ENCODE measurements at places on chromosomes 6 and 20. TPM values are rescaled to one million over a fixed set of nuclear protein-coding genes. Genes with fewer than 3 reads are reported as not detected.

Gene HNF4A
- 0.58 TPM for total RNA-seq

Gene TULP1
- not detected for total RNA-seq

DNA sequence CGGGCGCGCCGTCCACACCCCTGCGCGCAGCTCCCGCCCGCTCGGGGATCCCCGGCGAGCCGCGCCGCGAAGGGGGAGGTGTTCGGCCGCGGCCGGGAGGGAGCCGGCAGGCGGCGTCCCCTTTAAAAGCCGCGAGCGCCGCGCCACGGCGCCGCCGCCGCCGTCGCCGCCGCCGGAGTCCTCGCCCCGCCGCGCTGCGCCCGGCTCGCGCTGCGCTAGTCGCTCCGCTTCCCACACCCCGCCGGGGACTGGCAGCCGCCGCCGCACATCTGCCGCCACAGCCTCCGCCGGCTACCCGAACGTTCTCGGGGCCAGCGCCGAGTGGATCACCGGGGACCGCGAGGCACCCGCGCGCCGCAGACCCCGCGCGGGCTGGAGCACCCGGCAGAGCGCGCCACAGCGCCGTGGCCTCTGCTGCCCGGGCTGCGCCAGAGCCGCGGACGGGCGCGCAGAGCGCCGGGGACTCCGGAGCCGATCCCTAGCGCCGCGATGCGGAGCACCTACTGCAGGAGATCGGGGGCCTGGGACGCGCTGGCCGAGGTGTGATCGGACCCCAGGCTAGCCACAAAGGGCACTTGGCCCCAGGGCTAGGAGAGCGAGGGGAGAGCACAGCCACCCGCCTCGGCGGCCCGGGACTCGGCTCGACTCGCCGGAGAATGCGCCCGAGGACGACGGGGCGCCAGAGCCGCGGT lies at the start of gene BMP2:
BMP2 (plus strand) TSS at position 151 of the 692 bp plus-strand sequence. CDS start 2,441 bp downstream, outside the sequence.
- no peaks in the 10 kb centered on the region for H3K4me1 ChIP-seq
- no peaks in the 10 kb centered on the region for H3K27me3 ChIP-seq
- H3K4me3 ChIP-seq: no peak within 1 kb of the TSS
- H3K27ac ChIP-seq: no peak within 1 kb of the TSS
- DNase-seq: no peak

Gene PABPC1L
- 156 TPM for total RNA-seq

Data from PC-9 (cell line).